ENCODE measurements at places on chromosomes 11 and 22.

DNA sequence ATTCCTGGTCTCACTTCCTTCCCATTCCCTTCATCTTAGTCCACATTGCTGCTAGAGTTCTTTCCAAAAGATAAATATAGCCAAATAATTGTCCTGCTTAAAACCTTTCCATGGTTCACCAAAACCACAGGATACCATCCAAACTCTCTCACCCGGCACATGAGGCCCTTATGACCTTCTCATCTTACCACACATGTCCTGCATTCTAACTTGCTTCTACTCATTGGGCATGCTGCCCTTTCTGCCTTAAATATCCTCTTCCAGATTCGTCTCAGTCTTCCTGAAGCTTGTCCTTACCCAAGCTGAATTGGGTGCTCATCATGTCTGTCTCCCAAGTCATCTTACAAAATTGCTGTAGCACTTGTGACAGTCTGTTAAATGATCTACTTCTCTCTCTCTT is 114.9 kb downstream of the MPPED2 start:
- no peak for DNase-seq

DNA sequence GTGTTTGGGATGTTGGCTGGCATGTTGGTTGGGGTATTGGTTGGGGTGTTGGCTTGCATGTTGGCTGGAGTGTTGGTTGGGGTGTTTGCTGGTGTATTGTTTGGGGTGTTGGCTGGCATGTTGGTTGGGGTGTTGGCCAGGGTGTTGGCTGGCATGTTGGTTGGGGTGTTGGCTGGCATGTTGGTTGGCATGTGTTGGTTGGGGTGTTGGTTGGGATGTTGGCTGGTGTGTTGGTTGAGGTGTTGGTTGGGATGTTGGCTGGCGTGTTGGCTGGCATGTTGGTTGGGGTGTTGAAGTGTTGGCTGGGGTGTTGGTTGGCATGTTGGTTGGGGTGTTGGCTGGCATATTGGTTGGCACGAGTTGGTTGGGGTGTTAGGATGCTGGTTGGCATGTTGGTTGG is 24.5 kb downstream of the OTUB1 start:
- no peak for DNase-seq

DNA sequence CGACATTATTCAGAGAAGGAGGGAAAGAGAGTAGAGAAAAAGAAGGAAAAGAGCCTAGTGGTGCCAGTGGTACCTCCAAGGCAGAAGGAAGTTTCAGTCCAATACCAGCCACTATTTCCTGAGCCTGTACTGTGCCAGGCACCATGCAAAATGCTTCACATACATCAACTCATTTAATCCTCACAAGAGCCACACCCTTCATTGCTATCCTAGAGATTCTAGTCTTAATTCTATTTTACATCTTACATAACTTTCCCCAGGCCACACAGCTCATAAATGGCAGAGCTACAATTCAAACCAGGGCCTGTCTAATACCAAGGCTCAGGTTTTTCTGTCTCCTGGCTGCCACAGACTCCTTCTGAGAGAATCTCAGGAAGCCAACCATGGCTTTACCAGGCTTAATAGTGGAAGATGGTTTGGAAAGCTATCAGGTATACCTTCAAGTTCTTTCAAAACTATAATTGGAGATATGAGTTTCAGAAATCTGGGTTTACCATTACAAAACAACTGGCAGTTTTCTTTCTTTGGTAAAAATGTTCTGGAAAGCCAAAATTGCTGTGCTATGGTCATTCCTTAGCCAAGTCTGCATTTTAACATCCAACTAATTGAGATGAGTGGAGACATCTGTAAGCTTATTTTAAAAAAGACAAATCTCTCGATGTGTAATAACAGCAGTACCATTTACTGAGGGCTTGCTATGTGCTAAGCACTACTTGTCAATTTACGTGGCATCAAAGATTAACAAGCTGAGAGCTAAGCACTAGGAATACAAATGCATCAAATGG is 225.1 kb upstream of the PITPNB start:
- no peak for DNase-seq

DNA sequence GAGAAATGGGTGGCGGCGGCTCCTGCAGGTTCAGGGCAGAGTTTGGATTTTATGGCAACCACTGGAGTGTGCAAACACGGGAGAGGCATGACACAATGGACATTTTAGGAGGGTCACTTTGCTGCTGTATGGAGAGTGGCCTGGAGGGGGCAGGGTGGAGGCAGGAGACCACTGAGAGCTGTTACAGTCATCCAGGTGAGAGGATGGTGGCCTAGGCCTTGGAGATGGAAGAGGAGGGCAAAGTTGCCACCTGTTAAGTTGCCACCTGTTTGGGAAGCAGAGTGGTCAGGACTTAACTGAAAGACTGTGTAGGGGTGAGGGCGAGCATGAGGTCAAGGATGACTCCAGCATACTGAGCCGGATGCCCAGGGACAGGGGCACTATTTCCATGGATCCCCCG is 2.3 kb upstream of the RAD9A start:
- DNase-seq: peak; percentile 70

DNA sequence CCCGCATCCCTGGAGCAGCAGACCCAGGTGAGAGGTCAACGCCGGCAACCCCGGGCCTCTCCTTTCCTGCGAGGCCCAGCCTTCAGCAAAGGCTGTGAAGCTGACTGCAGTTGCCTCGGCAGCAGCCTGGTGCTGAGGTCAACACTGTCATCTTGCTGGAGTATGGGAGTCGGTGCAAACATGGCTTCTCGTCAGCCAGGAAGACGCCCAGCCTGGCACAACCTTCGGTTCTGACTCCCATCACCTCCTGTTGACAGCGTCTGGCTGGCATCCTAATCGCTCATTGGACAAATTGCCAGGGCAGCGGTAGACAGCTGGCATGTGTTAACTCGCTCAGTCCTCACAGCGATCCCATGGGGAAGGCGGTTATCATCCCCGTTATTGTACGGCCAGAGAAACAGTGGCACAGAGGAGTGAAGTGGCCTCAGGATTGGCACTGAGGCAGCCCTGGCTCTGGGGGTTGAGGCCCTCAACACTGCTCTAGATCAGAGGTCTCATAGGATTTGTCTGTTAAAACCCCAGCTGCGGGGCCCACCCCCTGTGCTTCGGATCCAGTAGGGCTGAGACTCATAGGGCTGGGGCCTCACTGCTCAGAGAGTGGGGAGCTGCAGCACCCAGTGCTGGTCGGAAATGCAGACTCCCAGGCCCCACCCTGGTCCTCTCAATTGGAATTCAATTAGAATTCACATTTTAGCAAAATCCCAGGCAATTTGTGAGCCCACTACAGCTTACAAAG is 39.3 kb upstream of the TP53I11 start:
- DNase-seq: no peak

GRCh38 chr22:44024288-44024921 is at the start of gene PARVB:
PARVB (plus strand) TSS chr22:44024302; CDS start chr22:44024340, 38 bp downstream.
- DNase-seq: peak; percentile 64

DNA sequence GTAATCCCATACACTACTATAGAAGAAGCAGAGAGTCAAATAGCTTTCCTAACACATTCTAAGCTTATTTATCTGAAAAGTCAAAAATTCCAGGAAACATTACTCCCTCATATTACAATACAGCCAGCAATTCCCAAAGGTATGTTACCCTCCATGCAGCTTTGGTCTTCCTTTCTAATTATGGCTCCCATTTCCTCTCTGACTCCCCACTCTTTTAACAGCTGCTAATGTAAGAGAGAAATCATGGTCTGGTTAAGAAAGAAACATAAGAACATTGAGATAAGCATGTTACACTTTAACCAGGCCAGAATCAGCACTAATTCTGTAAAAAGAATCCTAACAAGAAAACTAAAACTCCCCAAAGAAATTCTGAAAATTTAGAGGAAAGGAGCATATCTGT is 6.8 kb downstream of the PPP2R1B start:
- no peak for DNase-seq

DNA sequence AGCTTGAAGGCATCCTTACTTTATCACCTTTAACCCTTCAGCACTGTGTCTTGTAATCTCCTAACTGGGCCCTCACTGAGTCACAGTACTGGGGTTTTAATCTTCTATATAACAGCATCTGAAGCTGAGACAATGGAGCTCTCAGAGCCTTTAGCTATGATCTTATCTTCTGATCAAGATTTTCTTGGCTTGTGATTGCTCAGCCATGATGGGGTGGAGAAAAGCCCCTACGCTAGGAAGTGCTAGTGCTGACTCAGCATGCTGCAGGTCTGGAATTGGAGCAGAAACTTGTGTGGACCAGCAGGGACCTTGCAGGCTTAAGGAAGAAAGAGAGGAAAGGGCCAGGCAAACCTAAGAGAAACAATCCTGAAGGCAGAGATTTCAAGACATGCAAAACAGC is 71.7 kb upstream of the EED start:
- no peak for DNase-seq

- DNase-seq: no peak
These were observed 7.5 kb downstream of the GNAZ start for GRCh38 chr22:23077627-23078461.

- no peak for DNase-seq
These were observed 32.5 kb upstream of the ZBTB44 start for GRCh38 chr11:130347261-130347660.

- no peak for DNase-seq
These were observed 34.3 kb downstream of the PLEKHB1 start for GRCh38 chr11:73680687-73681086.

- DNase-seq: no peak
These were observed 694.8 kb upstream of the CCDC179 start for GRCh38 chr11:23555085-23555484.

- DNase-seq: no peak
These were observed 335.3 kb downstream of the CTTN start for GRCh38 chr11:70733327-70734325.

DNA sequence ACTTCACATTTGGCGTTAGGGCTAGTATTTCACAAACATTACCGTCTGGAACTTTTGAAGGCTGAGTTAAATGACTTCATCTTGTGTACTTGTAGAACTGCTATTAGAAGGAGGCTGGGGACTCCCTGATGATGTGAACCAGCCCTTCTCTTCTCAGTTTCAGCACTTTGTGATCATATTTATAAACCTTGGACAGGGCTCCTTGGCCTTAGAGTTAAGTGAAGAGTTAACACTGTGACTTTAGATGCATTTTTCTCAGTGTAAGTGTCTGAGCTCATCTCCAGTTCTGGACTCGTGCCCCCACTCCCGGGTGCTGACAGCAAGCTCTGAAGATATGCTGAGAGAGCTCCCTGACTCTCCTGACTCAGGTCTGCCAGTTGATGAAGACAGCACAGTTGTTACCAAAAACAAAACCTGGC is 8.4 kb downstream of the MIAT start:
- no peak for DNase-seq

GRCh38 chr11:9574622-9575259 is 1.3 kb downstream of the WEE1 start:
- peak; percentile 32 for DNase-seq

- DNase-seq: no peak
These were observed 27.9 kb downstream of the RPL3 start for GRCh38 chr22:39291523-39291922.

DNA sequence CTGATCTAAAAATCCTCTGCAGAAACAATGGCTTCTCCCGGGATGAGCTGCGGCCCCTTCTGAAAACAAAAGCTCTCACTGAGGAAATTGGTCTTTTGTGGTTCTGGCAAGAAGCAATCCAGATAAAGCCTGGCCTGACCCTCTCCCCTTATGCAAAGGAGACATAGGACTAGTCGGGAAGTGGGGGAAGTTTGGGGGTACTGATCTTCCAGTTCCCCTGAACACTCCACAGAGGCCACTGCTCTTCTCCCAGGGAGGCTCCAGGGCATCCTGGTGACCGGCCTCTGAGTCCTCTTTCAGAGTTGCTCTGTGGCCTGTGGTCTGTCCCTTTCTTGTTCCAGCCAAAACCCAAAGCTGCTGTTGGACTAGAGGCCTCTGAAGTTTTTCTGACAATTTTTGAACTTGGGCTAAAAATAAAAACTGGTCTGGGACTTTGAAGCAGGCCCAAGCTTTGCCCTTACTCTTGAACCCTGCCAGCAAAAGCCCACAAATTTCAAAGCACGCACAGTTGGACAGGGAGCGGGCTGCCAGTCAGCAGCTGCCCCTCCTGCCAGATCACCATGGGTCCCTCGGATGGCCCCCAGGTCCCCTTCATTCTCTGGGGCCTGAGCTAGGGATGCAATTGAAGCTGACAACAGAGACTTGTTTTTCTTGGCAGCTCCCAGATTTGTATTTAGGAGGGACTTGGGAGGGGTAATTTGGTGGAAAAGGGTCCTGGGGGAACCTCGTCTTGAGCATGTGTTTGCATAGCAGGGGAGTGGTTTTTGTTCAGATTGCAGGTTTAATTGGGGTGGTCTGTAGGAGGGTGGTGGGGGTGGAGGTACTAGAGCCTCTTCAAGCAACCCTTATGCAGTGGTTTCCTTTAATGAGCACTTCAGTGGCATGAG is 381.6 kb upstream of the CADM1 start:
- no peak for DNase-seq

DNA sequence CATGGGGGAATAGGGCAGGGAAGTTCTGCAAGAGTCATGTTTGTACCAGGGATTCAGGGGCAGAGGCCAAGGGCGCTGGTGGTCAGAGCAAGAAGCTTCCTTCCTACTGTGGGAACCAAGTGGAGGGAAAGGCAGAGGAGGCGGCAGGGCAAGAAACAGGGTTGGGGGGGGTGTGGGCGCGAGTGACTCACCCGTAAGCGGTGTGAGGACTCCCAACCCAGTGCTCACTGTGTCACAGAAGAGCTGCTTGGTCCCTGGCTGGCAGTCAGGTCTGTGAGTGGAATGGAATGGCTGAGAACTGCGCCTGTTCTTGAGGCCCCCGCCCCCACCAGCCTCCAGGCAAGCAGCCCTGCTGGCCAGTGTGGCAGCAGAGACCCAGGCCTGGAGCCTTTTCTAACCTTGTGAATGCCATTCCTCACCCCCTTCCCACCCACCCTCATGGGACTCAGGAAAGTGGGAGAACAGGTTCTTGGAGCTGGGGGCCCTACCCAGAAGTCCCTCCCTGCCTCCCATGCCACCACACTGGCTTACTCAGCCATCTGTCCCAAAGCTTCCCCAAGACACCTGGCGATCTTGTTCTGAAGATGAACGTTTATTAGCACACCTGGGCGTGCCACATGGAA is 4.7 kb downstream of the LRRC10B start:
- no peak for DNase-seq

DNA sequence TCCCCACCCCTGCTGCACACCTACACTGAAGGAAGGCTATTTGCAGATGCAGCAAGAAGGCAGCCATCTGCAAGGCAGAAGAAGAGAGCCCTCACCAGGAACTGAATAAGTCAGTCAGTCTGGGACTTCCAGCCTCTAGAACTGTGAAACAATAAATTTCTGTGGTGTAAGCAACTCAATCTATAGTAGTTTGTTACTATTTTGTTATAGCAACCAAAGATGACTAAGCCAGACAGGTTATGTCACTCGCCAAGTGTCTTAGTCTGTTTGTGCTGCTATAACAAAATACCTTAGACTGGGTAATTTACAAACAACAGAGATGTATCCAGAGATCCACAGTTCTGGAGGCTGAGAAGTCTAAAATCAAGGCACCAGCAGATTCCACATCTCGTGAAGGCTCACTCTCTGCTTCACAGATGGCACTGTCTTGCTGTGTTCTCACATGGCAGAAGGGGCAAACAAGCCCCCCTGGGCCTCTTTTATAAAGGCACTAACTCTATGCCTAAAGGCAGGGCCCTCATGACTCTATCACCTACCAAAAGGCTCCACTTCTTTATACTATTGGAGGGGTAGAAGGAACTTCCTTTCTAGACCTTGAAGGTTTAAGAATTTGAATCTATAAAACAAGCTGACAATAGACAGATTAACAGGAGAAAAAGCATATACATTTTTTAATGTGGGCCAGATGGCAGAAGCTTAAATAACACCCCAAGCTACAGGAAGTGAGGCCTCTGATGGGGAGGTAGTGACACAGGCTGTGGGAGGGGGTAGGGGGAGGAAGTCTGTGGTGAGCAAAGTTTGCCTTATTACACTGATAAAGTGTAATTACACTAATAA is 12.3 kb downstream of the APOL6 start:
- DNase-seq: no peak

GRCh38 chr11:125494974-125495725 is 915 bp downstream of the FEZ1 start:
- DNase-seq: peak; percentile 61

Data from GM20000 (cell line).